ENCODE measurements at places on chromosomes 2 and 18.

- DNase-seq, result no peak
Measured at GRCh38 chr18:79818631-79819030, 20.9 kb downstream of the KCNG2 start.

DNA sequence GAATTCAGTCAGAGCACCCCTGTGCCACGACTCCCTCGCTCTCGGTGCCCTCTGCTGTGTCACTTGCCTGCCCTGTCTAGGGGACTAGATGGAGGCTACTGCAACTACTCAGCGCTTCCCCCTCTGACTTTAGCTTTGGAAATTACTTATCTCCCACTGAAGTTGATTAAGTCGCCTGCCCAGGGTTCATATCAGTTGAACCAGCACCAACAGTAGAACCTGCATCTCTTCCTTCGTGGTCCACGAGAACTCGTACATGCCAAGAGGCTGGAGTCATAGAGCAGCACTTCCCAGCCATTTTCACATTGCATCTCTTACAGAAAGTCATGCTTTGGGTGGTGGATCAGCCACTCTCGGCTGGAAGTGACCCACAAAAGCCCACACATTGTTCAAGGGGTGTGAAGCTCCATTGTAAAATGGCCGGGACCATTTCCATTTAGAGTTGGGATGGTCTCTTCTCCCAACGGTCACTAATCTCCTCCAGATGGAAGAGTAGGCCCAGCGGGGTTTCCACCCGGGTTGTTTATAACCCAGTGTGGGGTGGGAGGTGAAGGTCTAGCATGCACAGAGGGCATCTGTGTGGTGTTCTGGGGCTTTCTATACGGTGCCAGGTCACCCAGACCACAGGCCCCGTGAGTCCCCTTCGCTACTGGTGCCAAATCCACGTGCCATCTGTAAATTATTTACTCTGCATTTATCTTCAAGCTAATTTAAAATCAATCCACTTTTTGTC is 38.0 kb downstream of the STEAP3 start:
- no peak for DNase-seq

GRCh38 chr2:1497122-1497611 is 83.9 kb downstream of the TPO start:
- DNase-seq, result no peak

DNA sequence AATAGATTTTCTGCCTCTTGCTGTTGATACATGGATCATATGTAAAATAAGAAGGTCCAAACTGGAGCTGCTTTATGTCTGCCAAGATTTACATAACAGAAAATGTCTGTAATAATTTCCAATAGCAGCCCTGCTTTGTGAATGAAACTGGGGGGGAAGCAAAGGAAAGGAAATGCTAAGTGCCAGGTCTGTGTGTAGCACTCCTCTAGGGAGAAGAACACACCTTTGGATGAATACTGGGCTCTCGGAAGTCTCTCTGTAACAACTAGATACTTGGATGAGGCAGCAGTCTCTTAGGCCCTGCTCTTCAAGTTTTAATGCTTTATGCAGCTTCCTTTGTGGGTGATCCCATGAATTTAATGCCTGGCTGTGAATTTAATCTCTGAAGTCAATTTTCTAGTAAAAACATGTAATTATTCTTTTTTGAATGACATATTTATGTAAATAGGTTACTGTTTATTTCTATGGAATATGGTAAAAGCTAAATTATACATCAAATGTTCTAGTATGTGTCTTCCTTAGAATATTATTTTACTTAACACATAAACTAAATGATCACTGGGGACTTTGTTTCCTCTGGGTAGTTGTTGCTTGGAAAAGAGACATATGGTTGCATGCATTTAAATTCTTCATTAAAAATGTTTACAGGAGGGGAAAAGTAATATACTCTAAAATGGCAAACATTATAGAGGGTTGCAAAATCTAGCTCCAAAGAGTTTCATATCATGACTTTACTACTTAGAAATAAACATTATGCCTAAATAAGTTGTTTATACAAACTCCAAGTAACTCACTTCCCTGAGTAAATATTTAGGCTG is 336.6 kb upstream of the CWC22 start:
- no peak for DNase-seq

GRCh38 chr2:101120124-101120996 is 30.8 kb downstream of the TBC1D8 start:
- no peak for DNase-seq

DNA sequence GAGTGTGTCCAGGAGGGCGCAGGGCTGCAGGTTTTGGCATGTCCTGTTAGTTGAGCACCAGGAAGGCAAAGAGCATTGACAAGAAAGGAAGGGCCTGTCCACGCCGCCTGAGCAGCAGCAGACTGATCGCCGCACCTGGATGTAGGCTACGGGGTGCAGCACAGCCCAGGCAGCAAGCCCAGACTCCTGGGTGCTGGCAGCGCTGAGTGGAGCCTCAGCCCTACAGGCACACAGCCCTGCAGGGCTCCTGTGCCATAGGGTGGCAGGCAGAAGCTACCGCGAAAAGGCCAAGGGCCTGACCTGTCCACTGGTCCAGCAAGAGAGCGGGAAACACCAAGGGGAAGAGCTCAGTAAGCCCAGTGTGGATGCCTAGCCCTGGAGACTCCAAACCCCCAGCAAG is 198.0 kb downstream of the HDAC4 start:
- DNase-seq, result no peak

- no peak for DNase-seq
Measured at GRCh38 chr2:22497789-22498188, 887.2 kb upstream of the KLHL29 start.

DNA sequence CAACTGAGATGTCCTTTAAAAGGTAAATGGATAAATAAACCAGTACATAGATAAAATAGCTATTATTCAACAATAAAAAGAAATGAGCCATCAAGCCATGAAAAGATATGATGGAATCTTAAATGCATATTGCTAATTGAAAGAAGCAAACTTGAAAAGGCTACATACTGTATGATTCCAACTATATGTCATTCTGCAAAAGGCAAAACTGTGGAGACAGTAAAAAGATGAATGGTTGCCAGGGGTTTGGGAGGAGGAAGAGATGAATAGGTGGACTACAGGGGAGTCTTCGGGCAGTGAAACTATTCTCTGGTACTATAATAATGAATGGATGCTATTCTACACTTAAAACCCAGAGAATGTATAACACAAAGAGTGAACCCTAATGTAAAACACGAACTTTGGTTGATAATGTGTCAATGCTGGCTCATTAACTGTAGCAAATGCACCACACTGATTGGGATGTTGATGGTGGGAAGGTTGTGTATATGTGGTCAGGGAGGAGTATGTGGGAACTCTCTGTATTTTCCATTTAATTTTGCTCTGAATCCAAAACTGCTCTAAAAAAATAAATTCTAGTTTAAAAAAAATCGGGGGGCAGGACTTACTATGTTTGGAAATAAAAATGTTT is 73.7 kb upstream of the MYCN start:
- no peak for DNase-seq

DNA sequence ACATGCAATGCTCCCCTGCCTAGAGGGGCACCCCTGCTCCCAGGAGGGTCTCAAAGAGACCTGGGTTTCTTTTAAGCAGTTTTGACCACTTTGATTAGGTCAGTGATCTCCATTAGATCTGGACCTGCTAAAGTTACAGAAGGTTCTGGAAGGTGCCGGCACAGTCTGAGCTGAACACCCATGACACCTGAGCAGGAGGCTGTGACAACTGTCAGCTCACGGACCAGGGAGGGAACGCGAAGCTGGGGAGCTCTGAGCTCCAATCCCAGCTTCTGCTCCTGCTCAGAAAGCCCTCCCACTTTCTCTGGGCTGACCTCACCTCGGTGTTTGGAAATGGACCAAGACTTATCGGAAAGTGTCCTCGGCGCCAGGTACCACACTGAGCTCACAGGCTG is 113.8 kb downstream of the NFATC1 start:
- DNase-seq, result peak; percentile 22

DNA sequence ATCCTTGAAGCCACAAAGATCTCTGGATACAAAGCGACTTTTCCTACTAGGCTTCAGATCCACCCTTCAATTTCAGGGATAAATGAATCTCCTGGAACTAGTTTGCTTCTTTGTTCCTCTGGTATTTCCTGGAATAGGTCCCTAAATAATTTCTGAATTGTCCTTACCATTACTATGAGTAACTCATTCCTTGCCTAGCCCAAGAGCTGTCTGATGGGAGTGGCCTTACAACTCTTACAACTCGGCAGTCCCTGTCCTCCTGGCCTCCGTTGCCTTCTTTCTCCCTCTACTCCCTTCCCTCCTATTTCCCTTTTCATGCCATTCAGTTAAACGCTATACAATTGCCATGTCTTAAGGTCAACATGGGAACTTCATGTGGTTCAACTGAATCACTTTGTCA is 98.2 kb upstream of the FHL2 start:
- DNase-seq, result no peak

GRCh38 chr18:47898055-47898454 is 32.4 kb downstream of the SMAD2 start:
- DNase-seq, result no peak

- DNase-seq, result no peak
Measured at GRCh38 chr2:23505984-23506380, 121.0 kb downstream of the KLHL29 start.

DNA sequence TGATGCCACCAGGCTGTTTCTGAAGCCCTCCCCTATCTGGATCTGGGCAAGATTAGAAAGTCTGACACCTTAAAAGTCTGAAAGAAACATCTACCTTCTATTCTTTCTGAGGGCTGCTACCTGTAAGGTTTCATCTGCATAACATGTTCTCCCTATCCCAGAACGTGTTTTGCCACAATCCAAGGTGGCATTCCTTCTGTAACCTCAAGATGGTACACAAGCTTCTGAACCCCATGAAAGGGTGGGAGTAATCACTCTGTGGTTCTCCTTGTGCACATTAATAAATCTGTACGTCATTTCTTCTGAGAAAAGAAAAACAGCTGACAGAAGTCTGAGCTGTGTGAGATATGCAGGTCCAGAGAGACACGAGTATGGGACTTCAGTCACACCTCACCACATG is 41.8 kb upstream of the MSH6 start:
- DNase-seq, result no peak

- DNase-seq, result no peak
Measured at GRCh38 chr2:39121523-39122063, 742 bp upstream of the SOS1 start.

DNA sequence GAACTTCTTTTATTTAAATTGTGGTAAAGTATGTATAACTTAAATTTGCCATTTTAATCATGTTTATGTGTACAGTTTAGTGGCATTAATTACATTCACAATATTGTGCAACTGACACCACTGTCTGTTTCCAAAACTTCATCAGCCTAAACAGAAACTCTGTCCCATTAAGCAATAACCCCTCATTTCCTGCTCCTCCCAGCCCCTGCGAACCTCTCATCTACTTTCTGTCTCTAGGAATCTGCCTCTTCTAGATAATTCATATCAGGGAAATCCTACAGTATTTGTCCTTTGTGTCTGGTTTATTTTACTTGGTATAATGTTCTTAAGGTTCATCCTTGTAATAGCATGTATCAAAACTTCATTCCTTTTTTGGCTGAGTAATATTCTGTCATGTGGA is 75.1 kb downstream of the BOLA3 start:
- DNase-seq, result no peak

GRCh38 chr2:231170055-231170454 is 28.4 kb upstream of the ARMC9 start:
- no peak for DNase-seq

GRCh38 chr2:55518841-55519165 is 715 bp upstream of the CFAP36 start:
- no peak for DNase-seq

GRCh38 chr2:219437141-219437540 is 2.5 kb downstream of the SPEG start:
- DNase-seq, result no peak

DNA sequence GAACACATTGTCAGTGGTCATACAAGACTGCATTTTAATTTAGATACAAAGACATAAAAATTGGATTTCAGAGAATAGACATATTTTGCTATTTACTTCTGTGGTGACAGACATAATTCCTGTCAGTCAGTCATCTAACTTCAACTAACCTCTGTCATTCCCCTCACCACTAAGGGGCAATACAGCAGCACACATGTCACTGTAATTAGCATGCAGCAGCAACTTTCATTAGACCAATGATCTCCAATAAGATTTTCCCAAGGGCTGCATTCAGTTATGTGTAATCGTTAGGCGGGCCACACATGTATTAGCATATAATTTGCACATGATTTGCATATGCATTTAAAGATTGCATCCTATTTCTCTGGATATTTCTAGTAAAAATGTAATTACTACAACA is 624.5 kb downstream of the NR4A2 start:
- DNase-seq, result no peak

DNA sequence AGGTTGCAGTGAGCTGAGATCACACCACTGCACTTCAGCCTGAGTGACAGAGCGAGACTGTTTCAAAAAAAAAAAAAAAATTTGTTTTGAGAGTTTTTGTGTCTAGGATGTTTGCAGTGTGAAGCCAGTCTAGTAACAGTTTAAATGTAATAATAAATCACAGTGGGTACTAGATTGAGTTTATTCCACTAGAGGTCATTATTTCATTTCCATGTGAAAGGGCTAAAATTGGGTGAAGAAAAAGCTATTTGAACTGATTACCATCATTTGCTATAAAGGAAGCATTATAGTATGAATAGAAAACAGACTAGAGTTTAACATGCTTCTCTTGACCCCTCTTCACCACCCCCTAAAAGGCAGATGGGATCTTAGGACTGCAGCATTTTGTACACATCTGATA is 20.3 kb downstream of the SNRPD1 start:
- no peak for DNase-seq

DNA sequence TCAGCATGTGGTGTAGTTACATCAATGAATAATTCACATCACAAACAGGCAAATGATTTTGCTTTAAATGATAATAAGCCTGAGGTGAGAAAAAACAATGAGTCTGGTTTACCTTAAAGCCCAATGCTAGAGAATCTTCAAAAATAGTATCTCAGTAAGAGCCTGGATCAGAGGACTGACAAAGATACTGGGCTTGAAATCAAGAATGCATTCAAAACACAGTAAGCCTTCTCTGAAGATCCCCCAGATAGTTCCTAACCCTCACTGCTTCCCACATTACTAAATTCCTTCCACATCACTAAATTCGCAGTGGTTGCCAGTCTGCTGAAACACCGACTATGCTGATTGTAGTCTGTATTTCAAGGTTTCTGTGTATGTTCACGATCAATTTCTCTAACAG is 514.9 kb downstream of the SUCLG1 start:
- no peak for DNase-seq

DNA sequence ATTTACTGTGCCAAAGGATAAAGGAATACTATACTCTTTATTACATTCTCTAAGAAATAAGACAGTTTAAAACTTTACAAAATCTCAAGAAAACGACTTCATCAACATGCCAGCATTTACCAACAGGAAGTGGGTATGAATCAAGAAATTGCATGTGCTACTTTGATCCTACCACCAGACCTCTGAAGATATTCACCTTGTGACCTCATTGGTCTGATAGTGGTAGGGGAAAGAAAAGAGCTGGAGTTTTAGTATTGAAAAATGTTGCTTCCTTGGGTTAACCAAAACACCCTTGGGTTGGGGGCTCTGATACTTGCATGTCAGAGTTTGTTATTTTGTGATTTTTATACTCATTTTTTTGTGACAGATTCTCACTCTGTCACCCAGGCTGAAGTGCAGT is 84.1 kb upstream of the LPIN2 start:
- no peak for DNase-seq
